ENCODE measurements at places on chromosomes 2 and 18.

- DNase-seq: no peak
These were observed 335.5 kb upstream of the NT5C1B start for GRCh38 chr2:18924886-18925285.

DNA sequence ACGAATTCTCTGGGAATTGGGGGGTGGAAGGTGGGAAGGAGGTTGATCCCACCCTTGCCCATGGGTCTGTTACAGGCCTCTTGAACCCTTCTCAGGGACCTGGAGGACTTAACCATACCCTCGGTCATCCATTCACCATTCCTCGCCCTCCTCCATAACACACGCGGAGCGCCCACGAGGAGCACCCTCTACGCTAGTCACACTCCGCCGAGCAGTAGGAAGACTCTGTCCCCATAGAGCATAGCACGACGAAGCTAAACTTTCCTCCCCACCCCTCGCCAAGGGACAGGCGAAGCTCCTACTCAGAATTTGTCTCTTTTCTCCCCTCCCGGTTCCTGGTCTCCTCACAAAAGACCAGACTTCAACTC, 611 bp upstream of the ITSN2 start:
- DNase-seq: no peak

DNA sequence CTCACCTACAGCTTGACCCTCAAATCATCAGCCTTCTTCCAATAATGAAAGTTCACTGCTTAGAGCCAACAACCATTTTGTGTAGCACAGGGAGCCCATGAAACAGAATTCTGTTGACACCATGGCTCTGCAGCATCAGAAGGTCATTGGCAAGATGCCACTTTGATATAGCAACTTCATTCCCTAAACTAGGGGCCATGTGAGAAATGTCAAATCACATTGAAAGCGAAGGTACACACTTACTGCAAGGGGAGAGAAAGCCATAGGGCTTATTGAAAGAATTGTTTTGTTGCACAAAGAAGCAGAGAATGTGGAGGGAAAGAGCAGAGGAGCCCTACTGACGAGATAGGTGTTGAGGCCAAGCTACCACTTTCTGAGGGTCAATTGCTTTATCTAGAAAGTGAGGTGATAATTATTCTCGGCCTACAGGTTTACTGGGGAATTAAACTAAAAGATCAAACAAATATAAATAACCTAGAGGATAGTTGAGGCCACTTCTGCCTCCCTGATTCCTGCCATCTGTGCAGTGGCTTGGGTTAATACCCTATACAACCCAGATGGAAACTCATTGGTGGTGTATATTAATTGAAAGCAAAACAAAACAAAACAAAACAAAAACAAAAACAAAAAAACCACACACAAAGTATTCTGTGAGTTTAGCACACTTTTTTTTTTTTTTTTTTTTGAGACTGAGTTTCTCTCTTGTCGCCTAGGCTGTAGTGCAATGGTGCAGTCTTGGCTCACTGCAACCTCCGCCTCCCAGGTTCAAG, 5.9 kb upstream of the ABCA12 start:
- DNase-seq: no peak

GRCh38 chr18:68991286-68991685, 193.4 kb downstream of the CCDC102B start:
- no peak for DNase-seq

GRCh38 chr2:112251271-112251670, 3.6 kb downstream of the ZC3H8 start:
- DNase-seq: no peak

DNA sequence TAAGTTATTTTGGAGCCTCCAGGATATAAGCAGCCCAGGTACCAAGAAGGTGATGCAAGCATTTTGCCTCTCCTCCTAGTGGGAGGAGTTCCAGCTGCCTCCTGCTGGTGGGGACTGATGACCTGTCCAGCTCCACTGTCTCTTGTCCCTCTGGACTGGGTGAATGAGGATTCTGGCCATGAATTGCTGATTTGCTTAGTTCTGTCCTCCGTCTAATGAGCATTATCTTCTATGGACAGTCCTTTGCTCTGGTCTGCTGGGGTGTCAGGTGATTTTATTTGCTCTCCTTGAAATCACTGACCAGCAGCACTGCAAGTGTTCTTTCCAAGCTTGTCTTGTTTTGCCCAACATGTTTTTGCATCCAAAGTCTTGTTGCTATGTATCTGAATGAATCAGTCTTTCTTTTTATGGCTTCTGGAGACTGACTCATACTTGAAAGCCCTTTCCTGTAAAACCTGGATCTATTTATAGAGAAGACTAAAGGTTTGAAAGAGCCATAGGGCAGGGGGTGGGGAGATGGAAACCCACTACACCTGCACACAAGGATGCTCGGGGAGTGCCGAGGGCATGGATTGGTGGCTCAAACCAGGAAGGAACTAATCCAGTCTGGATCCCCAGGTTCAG, 40.5 kb upstream of the EFHD1 start:
- no peak for DNase-seq

- no peak for DNase-seq
These were observed 10.0 kb downstream of the SUPT7L start for GRCh38 chr2:27653397-27653796.

DNA sequence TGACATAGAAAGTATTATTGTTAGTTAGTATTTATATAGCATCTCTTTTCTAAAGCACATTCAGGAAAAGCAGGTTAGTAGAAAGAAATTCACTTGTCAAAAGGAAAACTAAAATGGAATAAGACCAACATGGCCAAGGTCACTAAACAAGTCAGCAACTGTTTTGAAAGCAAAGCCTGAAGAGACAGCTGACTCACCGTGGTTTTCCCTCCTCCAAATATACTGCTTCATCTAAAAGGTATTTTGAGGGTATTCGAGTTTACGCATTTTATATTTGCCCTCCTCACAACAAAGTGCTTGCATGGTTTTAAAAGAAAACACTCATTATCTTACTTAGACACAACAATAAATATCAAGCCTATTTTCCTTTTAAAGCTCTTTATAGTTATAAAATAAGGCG, 24.0 kb downstream of the ZNF385B start:
- no peak for DNase-seq

DNA sequence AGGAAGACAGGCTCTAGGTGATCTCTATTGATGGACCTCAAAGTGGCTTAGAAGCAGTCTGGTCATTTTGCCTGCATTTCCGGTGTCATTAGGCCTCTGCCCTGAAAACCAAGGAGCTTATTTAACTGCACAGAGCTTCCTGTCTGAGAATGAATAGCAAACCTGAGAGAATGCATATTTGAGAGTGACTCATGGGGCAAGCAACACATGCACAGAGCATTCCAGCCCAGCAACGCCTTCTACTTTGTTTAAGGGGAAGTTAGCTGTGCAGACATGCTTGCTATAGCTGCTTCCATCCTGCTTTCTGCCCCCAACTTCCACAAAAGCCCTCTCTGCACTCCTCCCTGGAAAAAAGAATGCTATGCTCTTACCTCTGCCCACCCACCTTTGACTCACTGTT, 232.8 kb downstream of the GRB14 start:
- DNase-seq: no peak

DNA sequence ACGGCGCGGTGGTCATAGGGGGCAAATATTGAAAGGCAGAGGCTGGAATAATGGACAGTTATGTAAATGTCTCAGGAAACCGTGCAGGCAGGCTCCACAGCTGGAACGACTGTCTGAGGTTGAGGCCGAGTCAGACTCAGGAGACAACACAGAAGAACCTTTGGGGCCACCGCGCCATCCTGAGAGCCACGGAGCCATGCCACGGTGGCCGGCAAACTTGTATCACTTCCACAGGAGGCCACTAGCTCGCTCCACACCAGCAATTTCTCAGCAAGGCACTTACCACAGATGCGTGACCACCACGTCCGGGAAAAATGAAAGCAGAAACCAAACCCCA, 156.7 kb upstream of the SALL3 start:
- DNase-seq: no peak

GRCh38 chr2:241558532-241559322, at the start of gene BOK:
Gene BOK (plus strand): TSS chr2:241558745. CDS start chr2:241559484, 739 bp downstream.
- no peak for DNase-seq

DNA sequence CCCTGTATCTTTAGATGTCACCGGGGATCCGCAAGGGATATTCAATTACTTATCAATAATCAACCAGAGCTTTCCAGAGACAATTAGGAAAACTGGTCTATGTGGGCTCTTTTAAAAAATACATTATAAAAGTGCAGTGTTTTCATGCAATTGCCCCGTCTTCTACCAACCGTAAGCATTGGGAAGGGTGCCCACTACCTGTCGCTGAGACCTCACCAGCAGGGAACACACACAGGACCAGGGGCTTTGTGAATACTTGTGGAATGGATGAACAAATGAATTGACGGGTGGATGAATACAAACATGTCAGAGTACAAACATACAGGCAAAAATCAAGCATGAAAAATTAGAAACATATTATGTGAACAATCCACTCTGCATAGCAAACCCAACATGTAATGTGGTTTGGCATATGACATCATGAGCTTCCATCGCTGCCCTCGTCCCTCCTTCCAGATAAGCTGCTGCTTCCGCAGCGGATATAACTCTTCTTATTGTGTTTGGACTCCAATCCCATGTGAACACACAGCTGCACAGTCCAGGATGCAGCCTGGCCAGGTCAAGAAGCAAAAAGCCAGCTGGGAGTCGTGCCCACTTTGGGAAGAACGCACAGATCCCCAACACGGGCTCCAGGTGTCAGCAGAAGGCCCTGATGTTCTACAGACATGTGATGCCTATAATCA, 5.3 kb downstream of the FHL2 start:
- DNase-seq: no peak

GRCh38 chr2:69958480-69958879, 3.0 kb downstream of the ASPRV1 start:
- DNase-seq: no peak

DNA sequence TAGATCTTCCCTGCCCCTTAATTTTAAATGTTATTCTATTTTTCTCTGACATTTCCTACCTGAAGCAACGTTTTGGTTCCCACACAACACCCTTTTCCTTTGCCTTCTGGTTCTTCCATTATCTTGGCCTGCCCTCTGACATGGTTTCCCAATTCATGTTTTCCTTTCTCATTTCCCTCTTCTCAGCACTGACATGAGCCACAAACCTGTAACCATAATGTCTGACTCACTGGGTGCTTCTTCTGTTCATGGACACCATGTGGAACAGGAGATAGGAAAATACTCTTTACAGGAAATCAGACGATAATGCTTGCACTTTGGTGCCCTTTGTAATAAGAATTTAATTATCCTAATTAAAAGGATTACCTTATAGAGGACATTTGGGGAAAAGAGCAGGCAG, 142.0 kb downstream of the ZEB2 start:
- no peak for DNase-seq

GRCh38 chr2:132518302-132518701, 101.7 kb downstream of the GPR39 start:
- no peak for DNase-seq

DNA sequence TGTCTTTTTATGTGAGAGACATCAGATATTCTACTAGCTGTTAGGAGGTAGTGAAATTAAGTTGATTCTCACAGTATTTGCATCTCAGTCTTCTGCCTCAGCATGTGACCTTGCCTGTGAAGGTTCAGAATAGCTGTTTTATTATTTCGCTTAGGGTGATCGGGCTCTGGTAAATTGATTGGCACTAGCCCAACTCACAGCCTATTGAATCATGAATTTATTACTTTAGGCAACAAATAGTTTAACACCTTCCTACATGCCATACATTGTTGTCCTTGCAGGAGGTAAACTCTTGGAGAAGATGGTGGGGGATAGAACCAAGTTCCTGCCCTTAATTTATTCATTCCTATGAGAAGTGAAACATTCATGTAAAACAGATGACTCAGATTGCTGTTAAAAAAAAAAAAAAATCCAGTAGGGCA, 101.9 kb downstream of the GPD2 start:
- no peak for DNase-seq

GRCh38 chr2:189783451-189783926, 650 bp downstream of the ORMDL1 start:
- no peak for DNase-seq

- DNase-seq: no peak
These were observed 65.1 kb upstream of the AFF3 start for GRCh38 chr2:100207411-100207885.

DNA sequence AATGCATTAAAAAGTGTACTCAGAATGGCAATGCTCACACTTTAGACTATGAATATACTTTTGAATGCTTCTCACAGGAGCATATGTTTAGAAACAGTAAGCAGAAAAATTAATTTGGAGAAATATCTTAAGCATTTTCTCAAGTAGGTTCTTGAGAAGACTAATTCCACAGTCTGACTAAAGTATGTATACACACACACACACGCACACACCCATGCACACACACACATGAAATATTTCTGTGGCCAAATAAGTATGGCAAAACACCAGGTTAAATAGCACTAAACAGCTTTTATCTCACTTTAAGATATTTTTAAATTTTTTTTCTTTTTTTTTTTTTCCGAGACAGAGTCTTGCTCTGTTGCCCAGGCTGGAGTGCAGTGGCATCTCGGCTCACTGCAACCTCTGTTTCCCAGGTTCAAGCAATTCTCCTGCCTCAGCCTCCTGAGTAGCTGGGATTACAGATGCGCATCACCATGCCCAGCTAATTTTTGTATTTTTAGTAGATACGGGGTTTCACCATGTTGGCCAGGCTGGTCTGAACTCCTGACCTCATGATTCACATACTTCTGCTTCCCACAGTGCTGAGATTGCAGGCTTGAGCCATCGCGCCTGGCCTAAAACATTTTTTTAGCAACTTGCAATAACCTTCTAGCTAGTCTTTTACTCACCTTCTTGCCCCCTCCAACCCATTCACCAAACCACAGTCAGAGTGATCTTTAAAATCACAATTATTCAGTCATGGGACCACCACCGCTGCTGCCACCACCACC, 67.5 kb upstream of the SCG2 start:
- no peak for DNase-seq

GRCh38 chr2:164841719-164842623, at the start of gene COBLL1:
Gene COBLL1 (minus strand): TSS chr2:164841823. CDS start chr2:164841196, 627 bp downstream.
- DNase-seq: no peak

- DNase-seq: no peak
These were observed 115.2 kb downstream of the INHBB start for GRCh38 chr2:120461092-120461491.

GRCh38 chr2:205680067-205680466, 2.2 kb upstream of the NRP2 start:
- DNase-seq: no peak

DNA sequence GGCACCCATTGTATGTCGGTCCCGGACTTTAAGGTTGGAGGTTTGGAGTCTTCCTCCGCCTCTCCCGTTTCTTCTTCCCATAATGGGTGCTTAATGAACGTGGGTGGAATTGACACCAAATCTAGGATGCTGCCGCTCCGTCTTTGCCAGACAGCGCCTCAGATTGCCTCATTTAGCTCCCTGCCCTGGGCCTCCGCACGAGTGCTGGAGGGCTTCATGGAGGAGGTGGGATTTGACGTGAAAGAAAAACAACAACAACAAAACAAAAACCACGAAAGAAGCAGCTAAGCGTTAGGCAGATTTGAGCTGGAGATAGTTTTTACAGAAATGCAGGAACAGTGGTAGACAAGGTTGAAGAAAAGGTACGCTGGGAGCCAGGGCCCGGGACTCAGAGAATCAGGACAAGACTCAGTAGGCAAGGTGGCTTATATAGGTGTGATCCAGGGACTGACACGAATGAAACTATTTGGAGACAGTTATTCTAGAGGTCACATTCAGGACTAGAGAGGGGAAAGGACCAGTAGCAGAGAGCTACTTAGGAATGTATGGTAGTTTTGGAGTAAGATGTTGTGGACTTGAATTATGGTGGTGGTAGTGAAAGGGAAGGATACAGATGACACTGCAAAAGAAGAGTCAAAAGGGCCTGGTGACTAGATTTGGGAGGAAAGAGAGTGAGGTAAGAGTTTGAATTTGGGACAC, 605 bp downstream of the ZNF2 start:
- no peak for DNase-seq

GRCh38 chr2:215841175-215841816, 172.1 kb downstream of the MREG start:
- DNase-seq: no peak

All from NCI-H1417 treated with DMSO at 0.1 percent for 48 hours (cell line).